T-helper 22 cell (primary cell): ENCODE measurements at places on chromosomes 6 and 20.

DNA sequence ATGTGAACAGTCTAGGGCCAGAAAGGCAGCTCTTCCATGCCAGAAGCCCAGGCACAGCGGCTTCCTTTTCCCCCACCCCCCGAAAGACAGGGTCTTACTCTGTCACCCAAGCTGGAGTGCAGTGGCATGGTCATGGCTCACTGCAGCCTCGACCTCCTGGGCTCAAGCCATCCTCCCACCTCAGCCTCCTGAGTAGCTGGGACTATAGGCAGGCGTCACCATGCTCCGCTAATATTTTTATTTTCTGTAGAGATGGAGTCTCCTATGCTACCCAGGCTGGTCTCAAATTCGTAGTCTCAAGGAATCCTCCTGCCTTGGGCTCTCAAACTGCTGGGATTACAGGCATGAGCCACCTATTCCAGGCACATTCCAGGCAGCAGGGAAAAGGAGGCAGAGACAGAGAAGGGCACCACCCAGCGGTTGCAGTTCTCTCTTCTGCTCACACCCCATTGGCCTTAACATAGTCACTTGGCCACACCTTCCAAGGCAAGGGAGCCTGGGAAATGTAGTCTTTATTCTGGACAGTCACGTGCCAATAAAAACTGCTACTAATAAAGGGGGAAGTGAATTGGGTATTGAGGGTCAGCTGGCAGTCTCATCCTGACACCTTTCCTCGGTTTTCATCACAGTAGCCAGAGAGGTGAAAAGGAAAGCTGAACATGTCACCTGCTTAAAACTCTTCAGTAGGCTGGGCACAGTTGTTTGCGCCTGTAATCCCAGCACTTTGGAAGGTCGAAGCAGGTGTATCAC, 205.9 kb downstream of the ZMYND8 start:
- no peak for DNase-seq

DNA sequence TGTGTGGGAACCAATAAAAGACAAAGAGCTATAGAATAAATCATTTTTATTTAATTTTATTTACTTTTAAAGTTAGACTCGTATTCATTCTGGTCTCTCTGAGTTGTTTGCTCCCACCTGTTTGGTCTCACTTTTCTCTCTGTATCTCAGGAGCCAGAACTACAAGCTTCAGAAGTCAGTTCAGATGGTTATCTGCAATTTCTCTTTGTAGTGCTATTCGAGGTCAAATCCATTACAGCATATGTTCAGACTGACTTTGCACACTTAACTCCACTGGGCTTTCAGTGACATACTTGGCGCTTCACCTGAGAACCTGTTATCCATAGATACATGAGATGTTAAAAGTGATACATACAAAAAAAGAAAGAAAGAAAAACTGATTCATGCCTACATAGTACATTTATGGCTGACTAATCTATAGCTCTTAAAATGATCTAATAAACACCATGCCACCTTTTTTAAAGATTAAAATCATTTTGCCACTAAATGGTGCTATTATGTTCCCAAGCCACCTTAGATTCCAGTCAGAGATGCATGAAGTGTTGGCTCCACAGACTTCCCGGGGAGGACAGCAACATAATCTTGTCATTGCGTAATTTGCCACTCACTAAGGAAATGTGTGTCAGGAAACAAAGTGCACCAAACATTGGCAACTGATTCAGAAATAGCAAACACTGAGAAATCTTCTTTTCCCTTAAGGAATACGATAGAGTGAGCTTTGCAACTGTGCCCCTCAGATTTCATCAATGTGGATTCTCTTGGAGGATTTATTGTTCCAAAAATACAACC, 396.7 kb downstream of the HACE1 start:
- no peak for DNase-seq

- DNase-seq = no peak
These were observed 74.2 kb downstream of the TAF4 start for GRCh38 chr20:61991476-61991875.

DNA sequence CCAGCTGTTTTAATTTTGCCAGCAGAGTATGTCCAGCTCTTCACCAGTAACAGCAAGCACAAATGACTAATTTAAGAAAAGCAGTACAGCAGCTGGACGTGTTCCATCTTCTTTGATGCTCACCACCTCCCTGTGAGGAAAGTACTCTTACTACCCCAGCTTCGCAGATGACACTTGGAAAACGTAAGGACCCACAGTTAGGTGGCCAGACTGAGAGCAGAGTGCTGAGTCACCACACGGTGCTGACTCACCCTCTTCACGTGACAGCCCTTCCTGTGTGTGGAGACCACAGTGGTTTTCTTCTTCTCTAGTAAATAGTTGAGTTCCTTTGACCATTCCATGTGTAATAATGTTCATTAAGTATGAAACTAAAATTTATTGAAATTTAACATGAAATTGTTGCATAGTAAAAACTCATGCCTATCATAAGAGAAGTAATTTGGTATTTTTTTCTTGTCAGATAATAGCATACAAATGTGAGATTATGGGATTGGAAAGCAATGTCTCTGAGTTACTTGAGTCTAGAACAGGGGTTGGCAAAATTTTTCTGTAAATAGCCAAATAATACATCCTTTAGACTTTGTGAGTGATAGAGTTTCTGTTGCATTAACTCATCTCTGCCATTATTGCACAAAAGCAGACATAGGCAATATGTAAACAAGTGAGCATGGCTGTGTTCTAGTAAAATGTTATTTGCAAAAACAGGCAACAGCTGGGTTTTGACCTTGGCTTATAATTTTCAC, 76.6 kb downstream of the SLX4IP start:
- peak; percentile 52 for DNase-seq

DNA sequence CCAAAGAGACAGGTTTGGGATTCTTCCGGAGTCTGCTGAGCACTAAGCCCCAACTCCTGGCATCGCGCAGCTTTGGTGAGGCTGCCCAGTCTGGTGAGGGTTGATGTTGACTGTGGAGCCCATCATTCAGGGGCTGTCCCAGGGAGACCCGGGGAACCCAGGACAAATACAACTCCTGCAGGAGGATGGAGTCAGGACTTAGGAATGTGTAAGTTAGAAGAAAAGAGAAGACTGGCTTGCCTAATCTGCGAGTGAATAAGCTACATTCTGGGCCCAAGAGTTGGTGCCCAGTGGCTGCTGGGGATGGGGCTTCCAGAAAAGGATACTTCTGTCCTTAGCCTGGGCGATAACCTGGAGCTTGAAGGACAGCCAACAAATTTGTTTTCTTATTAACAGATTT, 47.9 kb downstream of the STK35 start:
- no peak for DNase-seq

DNA sequence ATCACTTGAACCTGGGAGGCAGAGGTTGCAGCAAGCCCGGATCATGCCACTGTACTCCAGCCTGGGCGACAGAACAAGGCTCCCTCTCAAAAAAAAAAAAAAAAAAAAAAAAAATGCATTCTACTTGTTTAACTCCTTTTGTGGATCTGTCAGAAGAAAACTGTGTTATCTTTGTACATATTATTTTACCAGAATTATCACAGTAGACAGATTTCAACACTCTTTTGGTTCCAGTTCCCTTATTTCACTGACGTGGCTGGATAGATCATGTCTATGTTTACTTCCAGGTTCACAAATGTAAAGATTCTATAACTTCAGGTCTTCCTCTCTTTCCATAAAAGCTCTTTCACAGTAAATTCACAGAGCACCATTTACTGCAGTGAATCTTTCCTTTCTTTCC, 18.4 kb downstream of the NUDT3 start:
- DNase-seq = no peak

DNA sequence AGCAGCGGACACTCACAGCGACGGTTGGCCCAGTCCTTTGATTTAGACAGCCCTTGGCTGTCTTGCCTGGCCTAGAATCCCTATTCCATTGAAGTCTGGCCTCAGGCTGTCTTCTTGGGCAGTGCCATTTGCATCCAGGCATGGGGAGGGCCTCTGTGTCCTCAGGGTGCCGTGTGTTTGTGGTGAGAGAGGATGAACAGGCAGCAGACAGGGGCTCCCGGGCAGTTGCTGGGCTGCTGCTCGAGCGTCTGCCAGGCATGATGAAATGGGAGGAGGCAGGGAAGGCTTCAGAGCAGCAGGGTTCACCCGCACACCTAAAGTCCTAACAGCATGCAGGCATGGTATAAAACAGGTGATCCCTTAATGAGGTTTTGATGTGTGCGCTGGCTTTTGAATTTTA, 126.9 kb downstream of the SOBP start:
- DNase-seq = no peak

DNA sequence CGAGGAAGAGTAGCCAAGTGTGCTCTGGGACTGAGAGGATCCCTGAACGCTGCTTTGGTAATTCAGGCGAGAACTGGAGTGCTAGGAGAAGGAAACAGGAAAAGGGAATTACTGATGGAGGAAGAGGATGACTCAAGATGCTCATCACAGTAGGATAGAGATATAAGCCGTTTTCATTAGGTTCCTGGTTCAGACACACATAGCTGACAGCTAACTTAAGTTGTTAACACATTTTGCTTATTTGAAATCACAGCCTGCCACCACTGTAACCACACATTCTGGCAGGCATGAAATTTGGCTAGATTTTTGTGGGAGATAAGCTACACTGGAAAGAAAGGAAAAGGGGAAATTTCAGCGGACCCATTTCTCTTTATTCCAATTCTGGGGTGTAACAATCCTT, 138.2 kb upstream of the SLC22A16 start:
- DNase-seq = no peak

GRCh38 chr6:108684771-108685329, 124.1 kb downstream of the FOXO3 start:
- no peak for DNase-seq

GRCh38 chr20:20783450-20783849, 71.0 kb upstream of the RALGAPA2 start:
- DNase-seq = no peak
